Stimulated activated CD8-positive, alpha-beta memory T cell treated with anti-CD3 and anti-CD28 coated beads, Interleukin-7, amount 100 ng/mL, for 1 hour (primary cell): ENCODE measurements at places on chromosomes 4 and X.

DNA sequence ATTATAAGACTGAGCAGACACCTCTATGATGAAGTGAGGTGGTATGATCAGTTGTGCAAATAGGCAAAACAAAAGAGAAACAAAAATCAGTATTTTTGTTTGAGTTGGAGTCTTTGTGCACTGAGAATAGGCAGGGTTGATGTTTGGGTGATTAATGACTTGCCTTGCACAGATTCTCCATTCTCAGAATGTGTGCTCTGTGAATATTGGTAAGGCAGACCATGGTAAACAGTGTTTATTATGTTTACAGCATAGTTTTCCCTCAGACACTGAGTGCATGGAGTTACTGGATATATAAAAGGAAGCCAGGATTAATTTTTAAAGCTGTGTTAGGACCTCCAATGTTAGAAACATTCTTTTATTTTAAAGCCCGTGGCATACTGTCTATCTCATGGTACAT lies 240.2 kb upstream of the MAGEB16 start:
- DNase-seq: no peak

- DNase-seq: no peak
Observed at GRCh38 chrX:21905313-21905712, 35.2 kb upstream of the SMS start.

GRCh38 chr4:6962211-6963041 lies 52.8 kb downstream of the TBC1D14 start:
- no peak for DNase-seq

DNA sequence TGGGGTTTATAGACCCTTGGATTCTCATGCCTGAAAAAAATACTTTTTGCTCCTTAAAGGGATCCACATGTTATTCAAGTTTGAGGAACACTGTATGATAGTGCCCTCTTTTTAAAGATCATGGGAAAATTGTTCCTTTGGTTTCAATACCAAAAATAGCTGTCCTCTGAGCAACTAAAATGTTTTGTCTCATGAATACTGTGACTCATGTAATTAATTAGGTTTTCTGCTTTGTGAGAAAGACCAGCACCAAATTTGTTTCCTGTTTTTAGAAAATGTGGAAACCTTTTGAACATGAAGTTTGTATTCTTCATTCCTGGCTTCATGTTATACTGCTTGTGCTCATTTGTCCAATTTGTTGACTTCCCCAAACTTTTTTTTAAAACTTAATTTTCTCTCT lies 127.6 kb upstream of the SH3RF1 start:
- no peak for DNase-seq

- no peak for DNase-seq
Observed at GRCh38 chrX:118286066-118286762, 59.7 kb upstream of the WDR44 start.

GRCh38 chr4:3413217-3413671 lies 28.5 kb upstream of the HGFAC start:
- no peak for DNase-seq

DNA sequence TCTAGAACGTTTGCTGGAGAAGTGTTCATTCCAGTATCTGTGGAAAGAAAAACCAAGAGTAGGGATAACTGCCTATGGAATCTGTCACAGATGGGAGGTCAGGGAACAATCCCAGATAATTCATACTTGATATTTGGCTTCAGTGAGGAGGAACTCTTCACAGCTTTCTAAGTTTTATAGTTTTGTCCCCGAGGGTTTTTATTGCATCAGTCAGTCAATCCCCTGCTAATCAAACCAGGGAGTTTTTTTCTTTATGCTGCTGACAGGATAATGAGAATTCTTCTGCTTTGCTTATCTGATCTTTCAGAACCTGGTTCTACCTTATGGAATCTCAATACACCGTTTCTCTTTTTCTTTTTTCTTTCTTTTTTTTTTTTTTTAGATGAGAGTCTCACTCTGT lies 633 bp upstream of the TRIML2 start:
- no peak for DNase-seq

GRCh38 chrX:24838629-24839028 lies 144.9 kb downstream of the POLA1 start:
- DNase-seq: no peak

GRCh38 chr4:89301003-89301402 lies 6.6 kb downstream of the GPRIN3 start:
- DNase-seq: no peak

DNA sequence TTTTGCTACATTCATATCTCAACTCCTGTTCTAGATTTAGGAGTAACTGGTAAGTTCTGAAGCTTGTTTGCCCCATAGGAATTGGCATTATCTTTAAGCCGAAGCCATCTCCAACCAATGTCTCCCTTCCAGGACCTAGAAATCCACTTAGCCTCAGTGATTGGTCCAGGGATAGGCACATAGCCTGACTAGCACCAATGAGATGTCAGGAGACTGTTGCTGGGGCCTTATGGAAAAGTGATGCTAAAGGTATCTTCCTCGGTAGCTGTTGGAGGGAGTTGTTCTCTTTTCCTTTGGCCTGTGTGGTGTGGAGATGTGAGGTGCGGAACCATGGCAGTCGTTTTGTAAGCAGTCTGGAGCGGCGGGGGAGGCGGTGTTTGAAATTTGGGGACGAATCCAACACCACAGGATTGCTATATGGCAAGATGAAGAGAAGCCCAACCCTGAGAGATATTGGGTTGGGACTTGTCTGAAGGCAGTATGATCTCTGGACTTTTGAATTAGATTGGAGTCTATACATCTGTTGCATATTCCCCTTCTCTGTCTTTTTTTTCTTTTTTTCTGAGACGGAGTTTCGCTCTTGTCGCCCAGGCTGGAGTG lies 109.8 kb upstream of the ATP6AP2 start:
- no peak for DNase-seq

DNA sequence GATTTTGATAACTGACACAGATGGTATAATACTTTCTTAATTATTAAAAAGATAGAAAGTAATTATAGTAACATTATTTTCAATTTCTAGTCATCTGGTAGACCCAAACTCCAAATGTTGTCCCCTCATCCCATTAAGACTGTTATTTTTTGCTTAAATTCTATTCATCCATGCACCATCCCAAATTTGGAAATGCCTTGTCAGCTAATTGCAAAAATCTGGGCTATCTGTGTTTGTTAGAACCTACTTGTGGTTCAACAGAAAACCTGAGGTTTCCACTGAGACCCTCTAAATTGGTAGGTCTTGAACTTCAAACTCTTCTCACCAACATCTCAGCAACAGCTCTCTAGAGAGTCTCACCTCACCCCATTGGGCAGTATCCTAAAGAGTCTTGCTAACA lies 172.2 kb upstream of the ADGRL3 start:
- DNase-seq: no peak

DNA sequence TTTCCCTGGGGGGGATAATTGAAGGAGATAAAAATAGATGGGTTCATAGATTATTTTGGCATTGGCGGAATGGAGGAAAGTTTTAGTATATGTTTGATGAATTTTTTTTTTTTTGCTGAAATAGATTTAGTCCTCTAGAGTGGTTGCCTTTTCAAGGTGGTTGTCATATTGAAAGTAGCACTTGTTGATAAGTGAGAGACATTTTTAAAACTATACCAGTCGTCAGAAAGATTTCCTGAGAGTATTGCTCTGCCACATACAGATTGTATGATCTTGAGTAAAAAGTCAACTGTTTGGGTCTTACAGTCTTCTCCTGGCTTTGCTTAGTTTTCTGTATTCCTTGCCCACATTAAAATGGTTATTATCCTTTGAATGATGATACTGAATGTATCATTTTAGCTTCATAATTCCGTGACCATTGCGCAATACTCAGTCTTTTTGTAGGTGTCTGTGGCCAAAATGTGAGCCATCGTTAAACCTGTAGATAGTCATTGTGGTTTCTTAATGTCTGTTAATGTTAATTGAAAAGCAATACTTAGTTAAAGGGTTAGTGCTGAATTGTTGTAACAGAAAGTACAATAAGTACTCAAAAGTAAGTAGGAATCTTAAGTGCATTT lies 7.1 kb downstream of the SMARCAD1 start:
- DNase-seq: no peak

- no peak for DNase-seq
Observed at GRCh38 chrX:72349190-72349589, 43.5 kb upstream of the CITED1 start.

GRCh38 chr4:79298484-79298883 lies 27.4 kb downstream of the NAA11 start:
- no peak for DNase-seq

DNA sequence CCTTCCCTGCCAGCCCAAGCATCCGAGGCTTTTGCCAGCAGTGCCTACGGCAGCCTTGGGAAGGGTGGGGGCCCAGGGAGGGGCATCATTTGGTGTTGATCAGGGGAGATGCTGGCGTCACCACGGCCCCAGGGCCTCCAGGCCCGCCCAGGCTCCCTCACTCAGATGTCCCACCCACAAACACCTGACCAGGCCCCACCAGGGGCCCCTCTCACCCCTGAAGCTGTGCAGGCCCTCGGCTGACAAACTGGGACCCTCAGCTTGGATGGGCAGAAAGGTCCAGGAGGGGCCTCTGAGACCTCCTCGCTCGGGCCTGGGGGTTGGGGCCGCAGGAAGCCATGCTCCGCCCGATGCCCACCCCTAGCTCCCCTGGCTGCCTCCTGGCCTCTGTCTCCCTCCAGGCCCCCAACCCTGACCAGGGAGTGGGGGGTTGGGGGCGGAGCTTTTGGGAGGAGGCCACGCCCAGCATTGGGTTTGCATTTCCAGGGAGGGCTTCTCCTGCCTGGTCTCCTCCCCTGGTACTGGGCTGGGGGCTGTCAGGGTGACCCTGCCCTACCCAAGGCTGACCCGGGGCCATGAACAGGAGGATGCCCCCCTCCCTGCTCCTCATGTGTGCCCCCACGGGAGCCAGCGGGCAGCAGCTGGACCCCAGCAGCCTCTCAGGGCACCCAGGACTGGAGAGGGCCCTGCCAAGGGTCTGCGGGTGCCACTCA lies 33.4 kb upstream of the SPON2 start:
- no peak for DNase-seq

DNA sequence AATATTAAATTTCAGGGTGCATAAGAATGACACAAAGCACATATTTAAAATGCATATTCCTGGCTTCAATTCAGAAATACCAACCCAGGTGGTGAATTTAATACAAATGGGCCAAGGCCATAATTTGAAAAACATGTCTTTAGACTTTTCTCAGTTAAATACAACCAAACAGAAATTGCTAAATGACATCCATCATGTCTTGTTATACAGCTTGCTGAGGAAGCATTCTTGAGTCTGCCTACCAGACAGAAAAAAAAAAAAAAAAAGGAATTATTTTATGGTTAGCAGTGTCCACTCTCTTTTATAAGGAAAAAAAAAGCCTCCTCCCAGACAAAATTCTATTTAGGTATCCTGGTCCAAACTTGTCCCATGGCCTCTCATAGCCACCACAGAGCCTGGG lies 119.1 kb downstream of the PAPSS1 start:
- DNase-seq: no peak

GRCh38 chr4:84085986-84086385 lies 413.1 kb downstream of the NKX6-1 start:
- no peak for DNase-seq

- DNase-seq: no peak
Observed at GRCh38 chr4:60805500-60806313, 394.4 kb upstream of the ADGRL3 start.

GRCh38 chrX:20060961-20061748 lies 55.6 kb downstream of the MAP7D2 start:
- DNase-seq: no peak

DNA sequence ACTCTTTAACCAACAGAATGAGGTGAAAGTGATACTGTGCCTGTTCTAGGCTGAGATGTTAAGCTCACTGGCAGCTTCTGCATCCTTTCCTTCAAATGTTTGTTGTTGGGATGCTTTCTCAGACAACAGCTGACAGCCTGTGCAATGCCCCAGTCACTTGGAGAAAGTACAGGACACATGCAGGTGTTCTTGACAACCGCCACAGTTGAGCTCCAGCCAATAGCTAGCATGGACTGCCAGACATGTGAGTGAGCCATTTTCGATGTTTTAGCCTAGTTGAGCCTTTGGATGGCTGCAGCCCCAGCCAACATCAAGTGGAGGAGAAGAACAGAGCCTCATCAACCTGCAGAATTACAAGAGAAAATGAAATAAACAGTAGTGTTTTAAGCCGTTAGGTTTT lies 94.1 kb upstream of the PPP3CA start:
- DNase-seq: no peak

DNA sequence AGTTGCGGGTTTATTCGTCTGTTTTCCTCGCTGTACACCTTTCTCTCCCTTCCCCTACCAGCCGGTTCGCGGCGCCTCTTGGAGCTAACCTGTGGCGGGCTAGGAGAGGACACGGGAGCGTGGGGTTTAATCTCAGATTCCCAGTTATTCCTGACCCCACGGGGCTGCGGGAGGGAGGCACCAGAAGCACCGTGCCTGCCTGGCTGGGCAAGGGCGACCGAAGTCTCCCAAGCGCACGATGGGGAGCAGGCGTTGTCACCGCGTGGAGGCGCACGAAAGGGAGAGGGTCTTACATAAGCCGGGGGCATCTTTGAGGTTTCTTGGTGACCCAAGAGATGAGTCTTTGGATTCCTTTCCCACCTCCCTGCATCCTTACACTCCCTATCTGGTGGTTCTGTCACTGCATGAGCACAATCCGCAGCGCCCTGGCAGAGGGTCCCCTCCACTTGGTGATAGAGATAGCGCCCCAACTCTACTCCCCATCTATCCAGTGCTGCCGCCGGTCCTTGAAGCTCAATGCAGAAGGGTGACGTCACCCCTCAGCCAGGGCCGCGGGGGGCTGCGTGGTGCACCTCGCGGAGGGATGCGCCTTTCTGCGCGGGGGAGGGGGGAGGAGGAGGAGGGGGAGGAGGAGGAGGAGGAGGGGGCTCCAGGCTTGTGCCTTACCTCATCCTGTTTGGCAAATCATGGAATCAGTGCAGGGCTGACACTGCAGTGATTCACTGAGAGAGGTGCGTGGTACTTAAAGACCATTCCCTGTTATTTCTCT lies 793 bp downstream of the TSPAN7 start:
- no peak for DNase-seq

- no peak for DNase-seq
Observed at GRCh38 chr4:121177246-121178137, 13.4 kb upstream of the TNIP3 start.

- no peak for DNase-seq
Observed at GRCh38 chr4:123874063-123874462, 477.5 kb downstream of the SPRY1 start.

- no peak for DNase-seq
Observed at GRCh38 chr4:27887646-27888045, 1027.0 kb downstream of the STIM2 start.

DNA sequence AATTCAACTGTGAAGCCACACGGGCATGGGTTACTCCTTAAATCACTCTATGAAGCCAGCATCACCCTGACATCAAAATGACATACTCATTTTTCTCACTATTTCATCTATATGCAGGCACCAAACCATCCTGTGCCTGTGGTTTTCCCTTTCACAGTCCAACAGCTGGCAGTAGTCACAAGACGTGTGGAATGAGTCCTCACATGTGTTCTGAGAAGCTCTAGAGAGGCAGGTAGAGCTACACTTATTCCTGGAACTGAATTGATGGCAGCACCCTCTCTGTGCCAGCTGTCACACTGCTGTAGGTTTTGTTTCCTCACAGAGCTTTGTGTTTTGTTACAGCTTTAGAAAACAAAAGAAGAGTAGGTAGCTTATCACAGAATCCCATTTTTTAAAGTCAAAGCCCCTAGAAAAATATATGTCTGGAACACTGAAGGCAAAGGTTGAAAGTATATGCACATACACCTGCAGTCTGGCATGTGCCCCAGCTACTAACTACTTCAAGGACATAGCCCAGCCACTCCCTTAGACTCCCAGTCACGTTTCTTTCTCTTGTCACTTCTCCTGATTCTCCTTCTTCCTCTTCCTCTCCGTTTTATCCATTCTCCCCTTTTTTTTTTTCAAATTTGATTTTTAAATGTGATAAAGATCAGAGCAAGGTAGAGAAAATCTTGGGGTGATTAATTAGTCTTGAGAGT lies 107.1 kb downstream of the ANXA10 start:
- DNase-seq: no peak

GRCh38 chr4:2366252-2367192 lies 51.9 kb downstream of the ZFYVE28 start:
- no peak for DNase-seq
